ENCODE measurements at places on chromosomes 12 and 14.
A peak's percentile ranks its signal among the peaks of the same experiment; 100 is the strongest.

GRCh38 chr12:67647181-67647798, 1.3 kb upstream of the DYRK2 start:
- DNase-seq: no peak

- no peak for DNase-seq
These were observed 103.4 kb downstream of the ZFP36L1 start for GRCh38 chr14:68689511-68689910.

DNA sequence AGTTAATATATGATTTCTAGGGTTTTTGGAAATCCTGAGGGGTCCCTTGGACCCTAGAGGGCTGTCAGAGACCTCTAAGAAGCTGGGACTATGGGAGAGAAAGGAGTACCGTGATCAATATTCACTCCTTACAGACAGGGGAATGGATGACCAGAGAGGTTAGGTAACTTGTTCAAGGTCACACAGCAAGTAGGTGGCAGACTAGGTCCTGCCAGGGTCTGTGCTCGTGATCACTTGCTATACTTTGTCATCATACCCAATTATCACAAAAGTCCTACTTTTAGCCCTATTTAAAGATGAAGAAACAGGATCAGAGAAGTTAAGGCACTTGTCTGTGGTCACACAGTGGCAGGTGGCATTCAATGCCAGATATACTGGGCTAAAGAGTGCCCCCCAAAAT, 42.9 kb downstream of the WSCD2 start:
- no peak for DNase-seq

DNA sequence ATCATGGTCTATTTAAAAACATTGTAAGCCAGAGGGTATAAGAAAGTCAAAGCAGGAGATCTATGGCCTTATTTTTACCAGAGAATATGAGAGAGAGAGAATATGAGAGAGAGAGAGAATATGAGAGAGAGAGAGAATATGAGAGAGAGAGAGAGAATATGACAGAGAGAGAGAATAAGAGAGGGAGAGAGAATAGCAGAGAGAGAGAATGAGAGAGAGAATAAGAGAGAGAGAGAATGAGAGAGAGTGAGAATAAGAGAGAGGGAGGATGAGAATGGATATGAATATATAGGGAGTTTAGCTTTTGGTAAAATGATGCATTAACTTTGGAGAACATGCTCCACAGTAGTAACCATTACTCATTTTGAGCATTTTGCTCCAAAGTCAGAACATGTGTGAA, 48.0 kb upstream of the ALG10B start:
- no peak for DNase-seq

DNA sequence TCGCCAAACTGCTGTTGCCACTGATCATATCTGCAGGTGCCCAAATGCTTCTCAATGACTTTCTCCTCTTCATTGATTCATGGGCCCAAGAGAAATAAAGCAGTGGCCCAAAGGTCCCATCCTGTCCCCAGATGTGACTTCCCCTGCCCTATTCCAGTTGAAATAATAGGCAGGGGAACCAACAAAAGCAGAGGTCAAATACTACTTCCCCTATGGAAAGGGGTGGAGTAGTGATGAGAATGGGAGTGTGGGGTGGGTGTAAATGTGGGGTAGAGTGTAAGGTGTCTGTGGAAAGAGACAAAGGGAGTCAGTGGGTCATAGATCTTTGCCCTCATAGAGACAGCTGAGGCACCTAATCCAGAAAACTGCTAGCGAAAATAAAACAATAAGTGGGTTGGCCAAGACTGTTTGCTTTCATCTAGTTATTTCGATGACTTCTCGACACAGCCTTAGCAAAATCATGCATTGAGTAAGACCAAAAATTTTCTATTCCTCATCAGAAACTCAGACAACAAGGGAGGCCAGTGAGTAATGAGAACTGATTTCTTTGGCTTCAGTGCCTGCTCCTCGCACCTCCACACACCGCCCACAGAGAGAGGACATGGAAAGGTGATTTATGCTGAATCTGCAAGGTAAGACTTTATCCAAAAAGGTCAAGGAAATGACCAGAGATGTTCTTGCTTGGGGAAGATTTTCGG, 10.9 kb upstream of the IL22 start:
- no peak for DNase-seq

DNA sequence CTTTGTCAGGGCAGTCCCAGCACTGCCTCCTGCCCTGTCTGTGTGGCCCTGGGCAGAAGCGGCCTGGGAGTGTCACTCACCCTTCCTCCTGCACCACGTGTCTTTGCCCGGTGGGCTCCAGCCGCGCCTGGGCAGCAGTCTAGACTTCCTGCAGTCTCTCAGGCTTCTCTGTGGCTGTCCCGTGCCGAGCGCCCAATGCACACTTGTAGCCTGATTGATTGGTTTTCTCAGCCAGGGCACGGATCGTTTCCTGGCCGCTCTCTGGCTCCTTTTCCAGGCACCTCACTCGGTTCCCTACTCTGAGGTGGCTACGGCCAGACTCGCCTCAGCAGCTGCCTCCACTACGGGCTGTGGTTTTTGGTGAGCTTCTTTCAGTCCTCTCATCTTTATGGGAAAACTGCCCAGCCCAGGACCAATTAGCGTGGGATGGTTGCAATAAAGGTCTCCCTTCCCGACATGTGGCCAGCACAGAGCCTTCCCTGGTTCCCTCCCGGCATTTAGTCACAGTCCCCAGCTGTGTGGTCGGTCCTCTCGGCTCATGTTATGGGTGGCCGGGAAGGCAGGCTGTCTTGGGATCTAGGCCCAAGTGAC, 133.1 kb downstream of the CACNA1C start:
- DNase-seq: no peak

DNA sequence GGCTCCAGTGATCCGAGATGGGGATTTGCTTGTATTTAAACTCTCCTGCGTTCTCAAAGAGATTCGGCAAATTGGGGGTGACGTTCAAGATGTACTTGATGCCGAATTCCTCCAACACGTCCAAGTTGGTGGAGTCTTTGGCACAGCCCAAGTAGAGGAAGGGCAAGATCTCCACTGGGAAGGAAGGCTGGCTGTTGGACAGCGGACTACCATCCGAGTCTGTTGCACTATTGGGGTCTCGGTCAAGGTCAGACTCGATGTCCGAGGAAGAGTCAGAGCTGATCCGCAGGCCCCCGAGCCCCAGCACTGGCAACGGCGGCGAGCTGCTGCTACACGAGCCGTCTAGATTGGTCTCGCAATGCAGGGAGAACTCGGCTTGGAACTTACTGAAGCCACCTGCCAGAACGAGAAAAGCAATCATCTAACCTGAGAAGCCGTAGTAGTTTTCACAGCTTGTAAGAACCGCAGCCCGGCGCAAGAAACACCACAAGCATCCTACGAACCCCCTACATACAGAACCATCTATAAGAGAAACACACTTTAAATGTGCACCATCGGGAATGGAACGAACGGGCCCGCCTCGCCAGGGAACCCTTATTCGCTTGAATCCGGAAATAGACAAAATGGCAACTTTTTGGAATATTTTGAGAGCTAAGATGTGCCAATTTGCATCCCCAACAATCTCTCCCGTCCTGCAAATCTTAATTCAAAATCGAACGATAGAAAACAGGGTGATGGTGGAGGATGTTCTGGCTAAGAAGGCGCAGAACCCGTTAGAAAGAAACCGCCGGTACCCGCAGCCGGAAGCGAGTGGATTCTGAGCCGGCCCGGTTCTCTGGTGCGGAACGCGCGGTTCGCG, 1.4 kb downstream of the DUSP6 start:
- no peak for DNase-seq

GRCh38 chr14:75699331-75699730, 38.3 kb downstream of the TTLL5 start:
- no peak for DNase-seq

GRCh38 chr12:8057839-8058238, 8.3 kb downstream of the C3AR1 start:
- DNase-seq: no peak

GRCh38 chr14:62101673-62102348, 339.6 kb downstream of the SNAPC1 start:
- no peak for DNase-seq

GRCh38 chr14:59588101-59588500, 11.5 kb upstream of the CCDC175 start:
- DNase-seq: no peak

DNA sequence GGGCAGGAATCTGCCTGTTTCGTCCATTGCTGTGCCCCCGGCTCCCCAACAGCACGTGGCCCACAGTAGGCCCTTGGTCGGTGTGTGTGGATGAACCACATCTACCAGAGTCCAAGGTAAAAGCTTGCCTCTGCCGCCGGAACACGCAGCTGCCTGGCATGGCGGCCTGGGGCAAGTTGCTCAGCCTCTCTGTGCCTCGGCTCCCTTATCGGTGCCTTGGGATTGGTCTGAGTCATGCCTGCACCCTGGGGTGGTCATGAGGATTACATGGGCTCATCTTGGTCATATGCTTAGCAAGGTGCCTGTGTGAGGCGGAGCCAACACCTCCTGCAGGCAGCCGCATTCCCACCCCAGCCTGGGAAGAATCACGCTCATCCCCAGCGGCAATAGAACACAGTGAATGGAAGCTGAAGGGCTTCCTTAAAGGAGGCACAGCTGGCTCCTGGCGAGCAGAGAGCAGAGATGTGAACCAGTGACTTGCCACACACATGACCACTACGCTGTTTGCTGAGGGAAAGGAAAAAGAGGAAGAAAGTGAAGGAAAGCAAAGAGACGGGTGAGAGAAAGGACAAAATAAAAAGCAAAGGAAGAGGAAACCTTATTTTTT, 5.5 kb upstream of the SCARB1 start:
- DNase-seq: no peak

DNA sequence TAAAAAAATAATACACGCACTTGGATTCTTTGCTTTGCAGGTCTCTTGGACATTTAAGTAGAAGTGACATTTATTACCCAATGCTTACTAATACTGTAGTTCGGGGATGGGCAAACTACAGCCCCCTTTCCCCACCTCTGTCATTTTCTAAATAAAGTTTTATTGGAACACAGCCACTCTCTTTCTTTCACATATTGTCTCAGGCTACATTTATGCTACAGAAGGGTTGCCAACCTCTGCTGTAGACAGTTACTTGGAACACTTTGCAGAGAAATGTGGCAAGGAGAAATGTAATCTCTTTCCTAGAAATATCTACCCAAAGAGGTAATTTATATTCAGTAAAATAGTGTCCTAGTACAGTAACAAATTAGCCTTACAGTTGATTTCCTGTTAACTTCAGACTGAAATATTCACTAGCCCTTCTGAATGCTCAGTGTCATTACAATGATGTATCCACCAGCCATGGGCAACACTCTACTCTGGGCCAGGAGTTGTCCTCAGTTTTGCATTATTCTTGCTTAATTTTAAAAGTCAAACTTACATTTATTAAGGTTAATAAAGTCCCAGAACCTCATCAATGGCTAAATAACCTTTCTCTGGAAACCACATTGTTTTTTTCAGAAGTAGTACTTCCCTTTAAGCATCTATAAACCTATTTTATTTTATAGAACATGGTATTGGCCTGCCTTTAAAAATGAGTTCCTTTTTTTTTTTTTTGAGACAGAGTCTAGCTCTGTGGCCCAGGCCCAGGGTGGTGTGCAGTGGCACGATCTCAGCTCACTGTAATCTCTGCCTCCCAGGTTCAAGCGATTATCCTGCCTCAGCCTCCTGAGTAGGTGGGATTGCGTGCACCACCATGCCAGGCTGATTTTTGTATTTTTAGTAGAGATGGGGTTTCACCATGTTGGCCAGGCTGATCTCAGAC, 269.6 kb upstream of the AMIGO2 start:
- DNase-seq: no peak

- DNase-seq: no peak
These were observed 3.1 kb downstream of the HDAC7 start for GRCh38 chr12:47816403-47817271.

DNA sequence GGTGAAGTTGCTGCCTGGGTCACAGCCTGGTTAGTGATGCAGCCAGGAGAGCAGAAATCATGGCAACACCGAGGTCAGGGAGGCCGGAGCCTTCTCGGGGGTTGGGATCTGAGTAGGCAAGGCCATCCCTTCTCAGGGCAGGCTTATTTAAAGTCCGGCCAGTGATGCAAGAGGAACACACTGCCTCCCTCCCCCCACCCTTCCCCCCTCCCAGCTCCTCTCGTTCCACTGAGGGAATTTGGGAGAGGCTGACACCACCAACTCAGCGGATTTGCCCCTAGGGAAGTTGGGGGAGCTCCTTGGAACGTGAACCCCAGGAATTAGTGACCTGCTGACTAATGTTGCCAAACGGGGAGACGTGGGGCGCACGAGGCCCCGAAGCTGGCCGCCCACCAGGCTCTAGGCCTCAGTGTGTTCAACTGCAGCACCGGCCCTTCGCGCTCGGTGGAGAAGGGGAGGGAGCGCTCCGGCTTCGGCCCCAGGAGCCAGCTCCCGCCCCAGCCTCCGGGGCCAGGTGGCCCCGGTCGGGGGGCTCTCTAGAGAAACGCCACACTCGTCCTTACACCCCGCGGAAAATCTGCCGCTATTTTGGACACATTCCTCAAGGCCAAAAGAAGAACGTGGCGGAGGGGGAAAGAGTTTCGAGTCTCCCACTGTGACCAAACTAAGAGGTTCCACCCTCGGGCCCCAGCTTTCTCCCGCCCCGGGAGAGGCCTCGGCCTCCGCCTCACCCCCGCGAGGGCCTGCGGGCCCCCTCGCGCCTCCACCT, 1.6 kb downstream of the CTDSP2 start:
- peak; percentile 31 for DNase-seq

- no peak for DNase-seq
These were observed 149.2 kb downstream of the PHLDA1 start for GRCh38 chr12:75882421-75882820.

DNA sequence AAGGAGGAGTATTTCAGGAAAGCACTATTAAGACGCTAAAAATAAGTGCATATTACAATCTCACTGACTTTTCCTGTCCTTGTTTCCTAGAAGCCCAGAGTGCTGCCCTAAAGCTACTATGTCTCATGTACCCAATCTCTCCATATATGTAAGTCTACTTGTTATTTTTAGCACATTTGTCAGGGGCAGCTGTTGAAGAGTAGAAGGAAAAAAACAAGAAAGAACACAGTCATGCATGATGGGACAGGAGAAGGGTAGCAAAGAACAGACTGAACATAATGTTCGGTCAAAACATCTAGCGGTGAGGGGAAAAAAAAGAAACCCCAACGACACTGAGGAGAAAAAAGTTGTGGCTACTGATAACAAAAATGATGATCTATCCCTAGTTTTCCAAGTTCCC, 14.3 kb downstream of the YBX3 start:
- DNase-seq: no peak

GRCh38 chr12:85507456-85507855, 227.4 kb downstream of the ALX1 start:
- DNase-seq: no peak

- DNase-seq: no peak
These were observed 29.6 kb downstream of the CCDC92 start for GRCh38 chr12:123942911-123943648.

- no peak for DNase-seq
These were observed 115.4 kb upstream of the PRICKLE1 start for GRCh38 chr12:42704810-42705401.
